ENCODE measurements at places on chromosomes 7 and 10.

GRCh38 chr10:7365027-7365745, 45.6 kb downstream of the SFMBT2 start:
- DNase-seq, result no peak

- DNase-seq, result no peak
Measured at GRCh38 chr7:21922605-21923004, 23.1 kb downstream of the CDCA7L start.

GRCh38 chr7:53657586-53657985, 622.2 kb downstream of the POM121L12 start:
- DNase-seq, result no peak

DNA sequence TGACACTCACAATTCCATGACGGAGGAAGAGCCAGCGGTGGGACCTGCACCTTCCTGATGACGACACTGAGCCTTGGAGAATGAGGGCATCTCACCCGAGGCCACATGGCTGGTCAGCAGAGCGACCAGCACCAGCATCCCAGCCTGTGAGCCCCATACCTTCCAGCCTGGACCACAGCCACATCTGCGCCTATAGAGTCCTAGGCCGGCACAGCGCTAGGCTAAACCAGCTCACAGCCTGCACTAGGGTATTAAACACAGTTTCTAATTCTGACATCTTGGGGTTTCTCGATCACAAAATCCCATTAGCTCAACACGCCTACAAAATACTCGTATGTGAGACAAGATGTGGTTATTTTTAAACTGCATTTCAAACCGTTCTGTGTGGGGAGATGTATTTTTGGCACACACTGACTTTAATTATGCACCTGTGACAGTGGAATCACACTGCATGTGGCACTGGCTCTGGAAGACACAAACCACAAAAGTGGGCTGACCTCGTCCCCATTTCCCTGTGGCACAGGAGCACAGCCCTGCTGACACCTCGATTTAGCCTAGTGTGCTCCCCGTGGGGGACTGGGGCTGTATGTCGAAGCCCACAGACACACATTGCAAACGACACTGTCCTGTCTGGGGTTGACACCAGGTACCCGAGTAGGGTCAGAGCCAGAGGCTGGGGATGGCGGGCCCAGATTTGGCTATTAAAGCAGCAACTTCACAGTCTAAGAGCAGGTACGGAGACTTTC, 32.5 kb downstream of the CPXM2 start:
- no peak for DNase-seq

- no peak for DNase-seq
Measured at GRCh38 chr7:22194658-22195273, 162.2 kb downstream of the RAPGEF5 start.

DNA sequence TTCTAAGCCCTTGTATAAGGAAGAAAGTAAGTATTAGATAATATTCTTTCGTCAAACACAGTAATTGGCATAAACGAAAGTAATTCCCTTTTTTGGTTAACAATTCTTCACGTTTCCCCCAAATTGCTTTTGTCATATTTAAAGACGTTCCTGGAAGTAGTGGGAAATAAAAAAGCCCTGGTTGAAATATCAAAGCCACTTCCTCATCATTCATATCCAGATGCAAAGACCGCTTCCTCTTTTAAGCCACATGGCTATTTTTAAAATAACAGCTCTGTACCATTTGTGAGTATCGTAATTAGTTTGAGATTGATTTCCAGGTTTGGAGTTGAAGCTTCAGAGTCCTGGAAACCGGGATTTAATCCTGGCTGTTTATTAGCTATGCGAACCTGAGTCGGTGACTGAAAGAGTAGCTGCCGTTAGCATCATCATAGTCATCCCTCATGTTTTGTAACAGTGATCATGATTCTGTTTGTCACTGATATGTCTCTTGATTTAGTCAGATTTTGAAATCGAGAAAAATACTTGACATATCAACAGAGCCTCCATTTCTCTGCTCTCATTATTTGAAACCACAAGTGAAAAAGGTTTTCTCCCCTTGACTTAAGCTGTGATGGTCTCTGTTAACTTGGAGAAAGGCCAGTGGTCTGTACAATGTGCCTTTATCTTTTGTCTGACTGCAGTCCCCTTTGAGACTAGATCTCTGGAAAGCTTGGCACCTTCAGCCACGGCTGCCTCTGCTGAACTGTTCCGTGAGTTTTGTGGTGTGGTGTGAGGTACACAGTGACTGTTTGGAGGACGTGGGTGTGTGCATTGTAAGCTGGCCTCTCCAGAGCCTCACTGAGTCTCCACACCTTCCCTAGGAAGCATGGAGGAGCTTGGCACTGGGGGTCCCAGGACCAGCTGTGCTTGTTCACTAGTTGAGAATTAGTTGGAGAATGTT, 18.1 kb downstream of the OPTN start:
- no peak for DNase-seq

DNA sequence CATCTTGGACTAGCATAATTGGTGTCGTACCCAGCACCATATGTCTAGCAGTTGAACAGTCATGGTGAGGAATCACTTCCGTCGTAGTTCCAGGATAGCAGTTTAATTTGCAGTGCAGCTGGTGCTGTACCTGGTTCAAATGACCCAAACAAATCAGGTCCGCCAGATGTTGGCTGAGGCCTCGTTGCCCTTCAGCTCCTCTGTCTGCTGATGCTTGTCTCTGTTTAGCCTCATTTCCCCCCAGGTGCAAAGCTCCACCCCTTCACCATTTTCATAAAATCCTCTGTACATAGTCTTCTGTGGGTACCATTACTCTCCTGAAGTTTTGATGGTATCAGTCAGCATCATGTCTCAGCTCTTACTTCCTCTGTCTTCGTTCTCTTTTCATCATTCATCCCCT, 35.1 kb downstream of the UMAD1 start:
- no peak for DNase-seq

DNA sequence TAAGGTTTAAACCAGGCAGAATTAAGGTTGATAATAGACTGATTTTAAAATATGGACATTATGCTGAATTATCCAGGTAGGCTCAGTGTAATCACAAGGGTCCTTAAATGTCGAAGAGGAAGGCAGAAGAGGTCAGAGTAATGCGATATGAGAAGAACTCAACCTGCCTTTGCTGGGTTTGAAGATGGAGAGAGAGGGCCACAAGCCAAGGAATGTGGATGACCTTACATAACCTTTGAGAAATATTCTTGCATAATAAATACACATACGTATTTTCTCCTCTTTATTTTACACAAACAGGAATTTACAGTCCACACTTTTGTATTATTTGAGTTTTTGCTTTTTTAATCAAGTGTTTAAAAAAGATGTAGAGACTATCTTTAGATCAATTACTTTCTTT, 88.5 kb downstream of the ST7 start:
- no peak for DNase-seq

- DNase-seq, result no peak
Measured at GRCh38 chr7:108836256-108836655, 266.6 kb downstream of the DNAJB9 start.

GRCh38 chr7:110388457-110388856, 702.5 kb upstream of the LRRN3 start:
- no peak for DNase-seq

DNA sequence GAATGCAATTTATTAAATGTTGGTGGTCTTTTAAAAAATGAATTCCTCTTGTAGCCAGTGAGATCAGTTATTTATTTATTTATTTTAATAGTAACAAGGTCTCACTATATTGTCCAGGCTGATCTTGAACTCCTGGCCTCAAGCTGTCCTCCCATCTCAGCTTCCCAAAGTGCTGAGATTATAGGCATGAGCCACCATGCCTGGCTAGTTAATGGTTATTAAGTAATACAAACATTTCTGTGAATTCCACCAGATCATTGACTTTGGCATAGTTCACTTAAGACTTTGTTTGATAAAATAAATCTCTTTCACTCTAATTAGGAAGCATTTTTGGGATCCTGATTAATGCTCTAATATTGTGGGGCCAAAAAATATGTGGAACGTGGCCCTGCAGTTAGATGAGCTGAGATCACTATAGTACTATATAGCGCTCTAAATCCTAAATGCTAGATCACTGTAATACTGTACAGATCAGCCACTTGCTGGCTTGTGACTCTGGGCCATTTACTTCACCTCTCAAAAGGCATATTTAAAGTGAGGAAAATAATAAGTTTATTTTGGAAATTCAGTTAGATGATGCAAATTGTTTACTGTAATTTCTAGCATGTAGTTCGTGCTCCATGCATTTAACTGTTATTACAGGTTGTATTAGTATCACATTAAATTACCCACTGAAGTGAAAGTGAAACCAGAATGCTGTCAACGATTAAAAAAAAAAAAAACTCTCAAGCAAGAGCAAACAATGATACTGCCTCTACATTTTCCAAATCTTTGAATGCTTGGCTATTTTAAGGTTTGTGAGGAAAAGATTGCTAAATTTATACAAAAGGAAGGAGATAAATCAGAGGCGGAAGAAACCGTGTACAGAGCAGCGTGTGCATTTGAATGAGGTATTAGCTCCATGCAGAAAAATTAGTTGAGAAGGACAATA, 15.9 kb upstream of the FAS start:
- no peak for DNase-seq

- DNase-seq, result no peak
Measured at GRCh38 chr7:118330388-118330787, 105.9 kb downstream of the ANKRD7 start.

- no peak for DNase-seq
Measured at GRCh38 chr10:59771162-59771807, 18.0 kb upstream of the MRLN start.

DNA sequence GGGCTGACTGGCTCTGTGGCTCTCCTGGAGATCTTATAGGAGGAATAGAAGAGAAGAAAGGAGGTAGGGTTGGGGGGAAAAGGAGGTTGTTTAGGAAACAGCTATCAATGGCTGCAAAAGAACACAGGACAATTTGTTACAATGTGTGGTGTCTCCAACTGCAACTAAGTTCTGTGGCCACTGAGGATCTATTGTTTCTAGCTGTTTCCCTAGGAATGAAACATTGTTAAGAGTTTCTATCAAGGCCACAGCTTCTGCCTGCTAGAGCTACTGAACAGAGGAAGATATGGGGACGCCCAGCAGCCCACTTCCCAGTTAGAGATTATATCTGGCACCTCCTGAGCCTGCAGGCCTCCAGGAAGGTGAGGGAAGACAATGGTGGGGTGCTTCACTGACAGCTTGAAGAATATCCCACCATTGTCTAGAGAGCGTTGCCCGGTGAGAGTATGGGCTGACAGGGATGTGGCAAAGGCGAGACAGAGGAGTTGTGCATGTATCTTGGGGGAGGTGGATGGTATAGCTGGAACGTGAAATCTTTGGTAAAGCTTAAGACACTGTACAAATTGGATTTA, 4.0 kb downstream of the SCD start:
- no peak for DNase-seq

DNA sequence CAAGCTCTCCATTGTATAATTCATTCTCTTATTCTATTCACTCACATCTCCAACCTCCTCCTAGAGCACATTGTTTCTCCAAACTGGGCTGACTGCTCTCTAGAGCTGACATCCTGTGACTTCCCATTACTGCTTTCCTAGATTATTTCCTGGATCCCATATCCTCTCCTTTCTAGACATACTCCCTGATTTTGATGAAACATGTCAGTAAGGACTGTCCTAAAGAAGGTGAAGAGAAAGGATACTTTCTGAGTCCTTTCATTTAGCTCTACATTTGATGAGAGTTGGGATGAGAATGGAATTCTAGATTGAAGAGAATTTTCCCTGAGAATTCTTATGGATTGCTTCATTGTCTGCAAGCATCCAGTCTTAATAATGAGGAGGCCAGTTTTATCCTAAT, 78.8 kb downstream of the CNNM2 start:
- DNase-seq, result no peak

GRCh38 chr10:7560519-7560918, 106.2 kb downstream of the ITIH5 start:
- DNase-seq, result no peak

GRCh38 chr7:4188651-4189050, 493.4 kb upstream of the FOXK1 start:
- DNase-seq, result no peak

DNA sequence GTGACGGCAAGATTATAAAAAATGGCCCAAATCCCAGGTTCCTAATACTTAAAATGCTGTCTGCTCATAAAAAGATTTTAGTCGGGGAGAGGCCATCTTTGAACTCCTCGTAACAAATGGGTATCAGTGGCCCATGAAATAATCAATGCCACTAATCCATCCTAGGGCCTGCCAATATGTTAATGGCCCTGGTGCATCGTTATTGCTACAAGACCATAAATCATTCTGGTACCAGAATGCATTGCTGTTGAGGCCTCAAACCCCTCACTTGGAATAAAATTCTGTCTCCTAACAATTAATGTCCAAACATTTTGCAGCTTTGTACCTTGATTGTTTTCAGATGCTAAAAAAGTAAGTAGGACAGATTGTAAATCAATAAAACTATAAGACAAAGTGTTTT, 290.6 kb downstream of the LRMDA start:
- DNase-seq, result no peak

GRCh38 chr7:113698556-113699220, 220.1 kb downstream of the PPP1R3A start:
- no peak for DNase-seq

DNA sequence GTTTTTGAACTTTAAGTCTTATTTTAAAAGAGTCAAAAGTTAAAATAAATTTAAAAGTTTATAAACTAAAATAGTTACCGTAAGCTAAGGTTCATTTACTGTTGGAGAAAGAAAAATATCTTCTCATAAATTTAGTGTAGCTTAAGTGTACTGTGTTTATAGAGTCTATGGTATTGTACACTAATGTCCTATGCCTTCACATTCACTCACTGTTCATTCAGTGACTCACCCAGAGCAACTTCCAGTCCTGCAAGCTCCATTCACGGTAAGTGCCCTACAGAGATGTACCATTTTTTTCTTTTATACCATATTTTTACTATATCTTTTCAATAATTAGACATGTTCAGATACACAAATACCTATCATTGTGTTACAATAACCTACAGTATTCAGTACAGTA, 97.6 kb downstream of the PTN start:
- no peak for DNase-seq

- no peak for DNase-seq
Measured at GRCh38 chr7:158815083-158815799, 14.1 kb downstream of the ESYT2 start.

GRCh38 chr7:107505997-107506673, 36.3 kb downstream of the GPR22 start:
- DNase-seq, result no peak

GRCh38 chr7:112986256-112987031, 100.2 kb downstream of the GPR85 start:
- no peak for DNase-seq

DNA sequence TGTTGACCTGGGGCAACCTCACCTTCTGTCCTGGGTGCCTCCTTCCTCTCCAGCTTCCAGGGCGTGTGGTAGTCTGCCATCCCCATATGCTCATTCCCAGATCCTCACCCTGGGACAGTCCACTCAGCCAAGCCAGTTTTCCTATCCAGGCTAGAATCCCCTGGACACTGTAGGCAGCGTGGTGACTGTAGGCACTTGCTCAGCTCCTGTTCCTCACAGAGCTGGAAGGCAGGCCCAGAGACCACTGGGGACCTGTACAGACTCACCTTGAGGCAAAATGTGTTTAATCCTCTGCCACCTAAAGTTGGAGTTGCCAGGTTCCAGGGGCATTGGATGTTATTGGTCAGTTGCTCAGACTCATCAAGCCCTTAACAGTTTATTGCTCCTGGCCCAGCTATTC, 2.4 kb upstream of the GRID1 start:
- no peak for DNase-seq

Data from stimulated activated CD4-positive, alpha-beta T cell treated with anti-CD3 and anti-CD28 coated beads, TNF-alpha, amount 100 ng/mL, for 1 hour (primary cell).